Hypothalamus (tissue), 51 donors: ENCODE measurements at places on chromosomes 16 and 17.

DNA sequence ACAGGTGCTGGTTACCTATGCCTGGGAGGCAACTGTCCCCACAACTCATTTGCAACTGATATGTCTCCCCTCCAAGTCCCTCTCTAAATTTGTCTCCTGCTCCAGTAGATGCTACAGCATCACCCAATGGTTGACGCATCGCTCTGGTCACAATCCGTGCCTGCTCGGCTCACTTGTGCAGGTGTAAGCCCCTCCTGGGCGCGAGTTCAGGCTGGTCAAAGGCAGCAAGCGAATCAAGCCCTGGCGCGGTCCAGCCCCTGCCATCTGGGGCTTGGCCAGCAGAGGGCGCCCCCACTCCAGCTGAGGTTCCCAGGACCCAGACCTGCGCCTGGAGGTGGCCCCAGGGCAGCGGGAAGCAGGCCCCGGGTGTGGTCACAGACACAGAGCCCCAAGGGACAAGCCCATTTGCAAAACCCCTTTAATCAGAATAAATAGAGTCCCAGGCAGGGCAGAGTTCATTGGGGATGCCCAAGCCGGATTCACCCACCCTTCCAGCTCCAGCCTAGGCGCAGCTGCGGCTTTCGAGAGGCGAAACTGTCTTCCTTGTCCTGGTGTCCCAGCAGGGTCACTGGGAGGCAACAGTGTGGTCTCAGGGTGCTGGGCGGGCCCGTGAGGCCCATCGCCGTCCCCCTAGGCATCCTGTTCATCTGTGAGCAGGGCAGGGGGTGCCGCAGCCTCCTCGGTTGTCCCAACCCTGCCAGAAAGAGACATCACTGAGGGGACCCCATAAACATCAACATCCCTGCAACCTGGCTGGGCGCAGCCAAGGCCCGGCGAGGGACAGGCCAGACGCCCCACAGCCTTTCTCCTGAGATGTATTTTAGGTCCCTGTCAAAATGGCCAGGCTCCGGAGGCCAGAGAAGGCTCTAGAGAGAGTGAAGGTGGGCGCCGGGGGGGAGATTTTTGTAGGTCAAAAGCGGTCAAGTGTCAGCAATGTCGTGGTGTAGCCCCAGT is 15.8 kb downstream of the TMC6 start:
- DNase-seq = peak; percentile 80

- no peak for DNase-seq
Observed at GRCh38 chr17:7884581-7885366, 3.8 kb upstream of the CHD3 start.

DNA sequence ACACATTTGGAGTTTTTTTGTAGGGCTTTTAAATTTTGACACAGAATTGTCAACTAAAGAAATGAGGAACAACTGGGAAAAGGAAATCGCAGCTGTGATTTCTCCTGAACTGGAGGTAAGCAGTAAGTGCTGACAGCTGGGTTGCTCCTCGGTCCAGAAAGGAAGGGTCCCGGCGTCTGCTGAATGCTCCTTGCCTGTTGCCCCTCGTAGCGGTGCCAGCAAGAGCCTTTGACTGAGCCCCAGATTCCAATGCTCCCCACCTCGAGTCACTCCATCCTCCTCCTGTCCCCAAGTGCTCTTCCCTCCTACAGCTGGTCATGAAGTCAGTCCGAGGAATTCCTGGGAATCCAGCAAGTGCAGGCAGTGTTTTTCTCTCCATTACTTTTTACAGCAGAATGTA is 32.0 kb upstream of the ENDOV start:
- DNase-seq = no peak

GRCh38 chr17:4395111-4395478 is 28.6 kb upstream of the UBE2G1 start:
- no peak for DNase-seq

- DNase-seq = no peak
Observed at GRCh38 chr16:75024182-75024581, 25.4 kb downstream of the ZNRF1 start.

- no peak for DNase-seq
Observed at GRCh38 chr16:67392301-67393059, 818 bp downstream of the TPPP3 start.

DNA sequence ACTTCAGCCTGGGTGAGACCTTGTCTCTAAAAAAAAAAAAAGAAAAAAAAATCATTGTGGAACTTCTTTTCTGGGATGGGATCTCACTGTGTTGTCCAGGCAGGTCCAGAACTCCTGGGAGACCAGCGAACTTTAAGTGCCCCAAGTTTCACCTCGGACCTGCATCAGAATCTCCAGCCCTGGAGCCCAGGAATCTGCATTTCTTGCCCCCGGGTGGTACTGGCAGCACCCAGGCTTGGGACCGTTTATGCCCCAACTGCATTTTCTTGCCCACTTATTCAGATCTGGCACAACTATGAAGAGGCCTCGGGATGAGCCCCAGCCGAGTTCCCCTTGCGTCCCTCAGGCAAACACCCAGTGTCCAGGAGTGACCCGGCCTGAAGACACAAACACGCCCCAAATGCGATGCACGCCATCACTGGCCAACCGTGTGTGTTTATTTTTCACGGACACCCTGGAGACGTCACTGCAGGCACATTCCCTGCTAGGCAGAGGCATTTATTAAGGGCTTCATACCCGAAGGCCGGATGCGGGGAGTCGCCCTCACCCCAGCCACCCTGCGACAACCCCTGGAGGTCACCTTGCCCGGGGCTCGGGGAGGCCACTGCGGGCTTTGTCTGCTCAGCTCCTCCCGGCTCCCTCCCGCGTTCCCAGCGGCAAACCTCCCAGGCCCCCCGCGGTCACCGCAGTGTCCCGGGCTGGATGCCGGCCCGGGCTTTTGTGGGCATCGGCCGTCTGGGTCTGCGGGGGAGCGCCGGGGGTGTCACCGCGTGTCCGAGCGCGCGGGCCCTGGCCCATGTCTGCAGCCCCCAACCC is 684 bp upstream of the SPIRE2 start:
- DNase-seq = no peak

DNA sequence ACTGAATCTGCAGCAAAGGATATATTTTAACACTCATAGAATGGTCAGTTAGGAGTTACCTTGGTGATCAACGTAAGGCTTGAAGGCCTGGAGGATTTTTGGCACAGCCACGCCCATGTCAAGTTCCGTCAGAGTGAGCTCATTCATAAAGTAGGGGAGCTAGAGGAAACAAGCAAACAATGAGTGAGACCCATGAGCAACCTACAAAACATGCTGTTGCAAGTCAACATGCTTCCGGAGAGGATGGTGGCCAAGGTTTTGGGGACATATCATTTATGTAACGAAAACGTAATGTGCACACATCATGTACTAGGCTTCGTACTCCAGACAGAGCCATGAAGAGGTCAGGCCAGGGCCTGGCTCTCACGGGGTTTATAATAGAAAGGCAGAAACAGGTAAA is 41.1 kb upstream of the ERN1 start:
- no peak for DNase-seq

DNA sequence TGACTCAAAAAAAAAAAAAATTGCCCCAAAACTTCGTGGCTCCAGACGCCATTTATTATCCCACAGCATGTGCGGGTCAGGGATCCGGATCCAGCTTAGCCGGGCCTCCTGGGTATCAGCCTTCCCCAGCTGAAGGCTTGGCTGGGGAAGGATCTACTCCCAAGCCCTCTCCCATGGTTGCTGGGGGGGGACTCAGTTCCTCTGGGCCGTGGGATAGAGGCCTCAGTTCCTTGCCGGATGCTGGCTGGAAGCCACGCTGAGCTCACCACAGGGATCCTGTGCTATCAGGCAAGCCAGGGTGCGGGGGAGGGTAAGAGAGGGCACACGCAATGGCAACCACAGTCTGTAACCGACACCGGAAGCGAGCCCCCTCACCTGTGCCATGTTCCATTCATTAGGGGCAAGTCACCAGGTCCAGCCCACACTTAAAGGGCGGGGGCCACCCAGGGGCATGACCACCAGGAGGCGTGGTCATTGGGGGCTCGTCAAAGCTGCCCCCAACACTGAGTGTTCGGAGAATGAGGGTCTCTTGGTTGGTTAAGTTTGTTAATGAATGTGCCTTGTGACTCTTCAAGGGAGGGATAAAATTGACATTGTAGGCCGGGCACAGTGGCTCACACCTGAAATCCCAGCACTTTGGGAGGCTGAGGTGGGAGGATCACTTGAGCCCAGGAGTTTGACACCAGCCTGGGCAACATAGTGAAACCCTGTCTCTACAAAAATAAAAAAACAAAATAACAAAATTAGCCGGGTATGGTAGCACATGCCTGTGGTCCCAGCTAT is 210.0 kb upstream of the GSE1 start:
- DNase-seq = no peak

GRCh38 chr16:87252269-87252970 is 64.8 kb downstream of the C16orf95 start:
- no peak for DNase-seq
